ENCODE measurements at places on chromosomes 7 and 10.

- peak; percentile 30 for DNase-seq
Measured at GRCh38 chr7:27182861-27183681, 2.0 kb downstream of the HOXA11 start.

DNA sequence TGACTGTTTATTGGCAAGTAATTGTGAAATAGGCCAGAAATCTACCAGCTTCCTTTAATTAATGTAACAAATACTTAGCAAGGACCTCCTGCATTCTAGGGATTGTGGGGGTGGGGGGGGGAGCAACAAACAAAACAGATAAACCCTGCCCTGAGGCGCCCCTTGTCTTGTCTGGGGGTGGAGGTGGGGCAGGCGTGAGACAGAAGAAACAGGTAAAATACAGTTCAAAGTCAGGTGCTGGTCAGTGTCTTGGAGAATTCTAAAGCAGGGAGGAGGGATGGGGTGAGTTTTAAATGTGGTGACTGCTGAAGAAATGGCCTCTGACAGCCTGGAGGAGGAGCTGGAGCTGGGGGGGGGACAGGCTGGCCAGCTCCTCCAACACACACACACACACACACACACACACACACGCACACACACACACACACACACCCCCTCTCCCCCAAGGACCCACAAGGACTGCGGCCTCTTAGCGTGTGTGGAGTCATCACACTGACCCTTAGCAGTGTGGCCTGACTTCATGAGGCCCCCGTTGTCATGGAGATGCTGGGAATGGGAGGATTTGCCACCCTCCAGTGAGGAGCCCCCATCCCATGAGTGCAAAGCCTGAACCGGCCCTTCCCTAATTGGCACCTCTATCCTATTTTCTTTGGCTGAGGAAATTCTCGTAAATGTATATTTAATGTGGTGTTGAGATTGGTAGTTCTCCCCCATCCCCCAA is 190.4 kb downstream of the MGMT start:
- DNase-seq, result no peak

GRCh38 chr10:111072232-111072631 is 4.6 kb upstream of the ADRA2A start:
- DNase-seq, result no peak

- no peak for DNase-seq
Measured at GRCh38 chr7:17020250-17020649, 138.5 kb upstream of the AGR3 start.

DNA sequence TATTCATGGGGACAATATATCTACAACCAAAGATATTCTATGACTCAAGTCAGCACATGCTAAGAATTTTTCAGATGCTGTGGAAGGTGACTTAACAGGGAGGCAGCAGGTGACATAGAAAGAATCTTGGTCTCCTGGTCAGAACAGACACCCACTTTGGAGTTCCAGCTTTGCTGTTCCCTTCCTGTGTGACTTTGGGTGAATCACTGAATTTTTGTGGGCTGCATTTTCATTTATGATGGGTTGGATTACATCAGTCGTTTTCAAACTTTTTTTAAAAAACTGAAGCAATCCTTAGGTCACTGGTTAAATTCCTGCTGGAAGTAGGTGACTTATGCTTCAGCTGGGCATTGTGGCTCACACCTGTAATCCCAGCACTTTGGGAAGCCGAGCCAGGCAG is 24.9 kb downstream of the RGR start:
- no peak for DNase-seq

GRCh38 chr10:122276611-122277208 is 5.6 kb downstream of the BTBD16 start:
- DNase-seq, result no peak

- DNase-seq, result no peak
Measured at GRCh38 chr10:69955897-69956740, 96.5 kb upstream of the MACROH2A2 start.

GRCh38 chr10:59047180-59047579 is 129.3 kb upstream of the PHYHIPL start:
- no peak for DNase-seq

- no peak for DNase-seq
Measured at GRCh38 chr7:77473229-77474005, 57.3 kb upstream of the GSAP start.

GRCh38 chr10:17035446-17035845 is 94.2 kb downstream of the CUBN start:
- DNase-seq, result no peak

DNA sequence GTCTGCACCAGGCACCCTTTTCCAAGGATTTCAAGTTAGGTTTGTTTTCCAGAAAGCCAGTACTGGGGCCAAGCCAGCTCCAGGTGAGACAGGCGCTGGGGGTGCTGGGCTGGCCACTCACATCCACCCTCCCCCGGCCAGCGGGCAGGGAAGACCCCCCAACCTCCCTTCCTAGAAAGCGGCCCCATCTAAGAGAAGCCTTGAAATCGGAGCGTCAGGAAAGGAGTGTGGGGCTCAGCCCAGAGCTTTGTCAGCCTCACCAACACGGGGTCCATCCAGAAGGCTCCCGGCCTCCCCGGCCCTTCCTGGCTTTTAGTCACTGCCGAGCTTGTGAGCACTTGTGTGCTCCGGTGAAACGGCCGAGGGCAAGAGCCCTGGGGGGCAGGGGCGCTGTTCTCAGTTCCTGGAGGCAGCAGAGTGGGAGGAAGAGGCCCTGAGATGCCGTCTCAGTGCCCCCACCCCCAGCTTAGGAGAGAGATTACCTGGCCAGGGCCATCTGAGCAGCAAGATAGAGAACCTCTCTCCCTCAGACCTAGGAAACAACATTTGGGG is 39.6 kb downstream of the PDGFA start:
- no peak for DNase-seq

DNA sequence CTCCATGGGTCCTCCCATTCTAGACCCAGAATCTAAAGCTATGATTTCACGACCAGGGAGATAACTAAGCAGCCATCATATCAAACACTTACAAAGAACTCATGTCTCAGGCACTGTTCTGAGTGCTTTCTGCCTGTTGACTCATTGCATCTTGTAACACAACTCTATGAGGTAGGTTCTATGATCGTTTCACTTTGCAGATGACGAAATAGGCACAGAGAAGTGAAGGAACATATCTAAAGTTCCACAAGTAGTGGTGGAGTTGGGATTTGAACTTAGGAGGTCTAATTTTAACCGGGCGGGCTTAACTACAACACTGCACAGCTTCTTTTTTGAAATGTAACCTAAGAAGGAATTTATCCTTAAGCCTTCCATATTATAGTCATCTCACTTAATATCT is 2.9 kb downstream of the RBP4 start:
- DNase-seq, result no peak

GRCh38 chr10:78412605-78413004 is 378.9 kb downstream of the RPS24 start:
- no peak for DNase-seq

DNA sequence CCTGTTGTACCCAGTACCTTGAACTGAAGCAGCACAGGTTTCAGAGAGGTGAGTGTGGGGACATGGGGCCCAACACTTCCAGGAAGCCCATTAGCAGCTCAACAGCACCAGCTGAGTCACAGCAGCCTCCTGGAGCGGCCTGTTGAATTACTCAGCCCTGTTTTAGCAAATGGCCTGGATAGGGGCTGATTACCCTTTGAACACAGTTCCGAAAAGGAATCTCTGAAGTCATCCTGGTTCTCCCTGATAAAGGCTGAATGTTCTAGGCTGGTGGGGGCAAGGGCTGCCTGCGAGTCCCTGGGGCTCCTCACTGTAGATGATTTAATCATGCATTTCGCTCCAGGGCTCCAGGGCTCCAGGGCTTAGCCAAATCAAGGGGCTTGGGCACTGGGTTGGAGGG is 287.5 kb downstream of the GRID1 start:
- DNase-seq, result no peak

DNA sequence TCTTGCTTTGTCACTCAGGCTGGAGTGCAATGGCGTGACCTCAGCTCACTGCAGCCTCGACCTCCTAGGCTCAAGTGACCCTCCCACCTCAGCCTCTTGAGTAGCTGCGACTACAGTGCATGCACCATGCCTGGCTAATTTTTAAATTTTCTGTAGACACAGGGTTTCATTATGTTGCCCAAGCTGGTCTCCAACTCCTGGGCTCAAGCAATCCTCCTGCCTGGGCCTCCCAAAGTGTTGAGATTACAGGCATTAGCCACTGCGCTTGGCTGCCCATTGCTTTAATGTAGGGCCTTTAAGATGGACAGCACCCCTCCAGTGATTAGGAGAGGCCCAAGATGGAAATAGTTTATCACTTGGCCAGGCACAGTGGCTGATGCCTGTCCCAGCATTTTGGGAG is 39.4 kb downstream of the NIPSNAP2 start:
- no peak for DNase-seq

DNA sequence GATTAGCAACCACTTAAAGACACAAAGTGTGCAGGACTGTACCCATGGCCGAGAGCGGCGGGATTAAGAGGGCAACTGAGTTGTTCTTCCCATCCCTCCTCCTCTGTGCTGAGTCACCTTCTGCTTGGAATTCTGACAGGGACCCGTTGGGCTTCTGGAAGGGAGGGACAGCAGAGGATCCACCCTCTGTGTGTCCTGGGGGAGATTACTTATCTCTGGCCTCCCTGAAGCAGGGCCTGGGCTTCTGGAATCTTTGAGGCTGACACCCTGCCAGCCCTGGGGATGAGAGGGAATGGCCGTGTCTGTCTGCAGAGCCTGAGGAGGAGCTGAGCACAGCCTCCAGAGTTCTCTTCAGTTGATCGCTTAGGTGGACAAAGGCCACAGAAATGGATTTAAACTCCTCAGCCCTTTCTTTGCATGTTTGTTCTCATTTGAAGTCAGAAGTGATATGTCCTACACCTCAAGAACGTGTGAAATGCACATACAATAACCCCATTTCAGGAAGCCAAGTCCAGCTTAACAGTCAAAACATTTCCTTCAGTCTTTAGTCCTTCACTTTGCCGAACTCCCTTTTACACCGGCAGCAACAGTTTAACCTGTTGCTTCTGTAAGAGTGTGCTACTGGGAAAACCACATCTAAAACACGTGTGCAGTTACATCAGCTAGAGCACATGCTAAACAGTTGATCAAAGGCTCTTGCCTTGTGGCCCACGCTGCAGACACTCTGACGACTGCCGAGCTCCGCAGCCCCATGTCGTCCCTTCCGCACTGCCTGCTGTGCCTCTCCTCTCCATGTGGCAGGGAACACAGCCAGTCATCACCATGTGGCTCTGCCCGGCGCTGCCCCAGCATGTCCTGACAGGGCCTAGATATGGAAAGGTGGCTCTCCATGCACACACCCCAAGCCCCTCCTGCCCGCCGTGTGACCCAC is 55.7 kb downstream of the IKZF1 start:
- DNase-seq, result peak; percentile 79

- DNase-seq, result no peak
Measured at GRCh38 chr7:36526863-36527548, 137.3 kb downstream of the ANLN start.

DNA sequence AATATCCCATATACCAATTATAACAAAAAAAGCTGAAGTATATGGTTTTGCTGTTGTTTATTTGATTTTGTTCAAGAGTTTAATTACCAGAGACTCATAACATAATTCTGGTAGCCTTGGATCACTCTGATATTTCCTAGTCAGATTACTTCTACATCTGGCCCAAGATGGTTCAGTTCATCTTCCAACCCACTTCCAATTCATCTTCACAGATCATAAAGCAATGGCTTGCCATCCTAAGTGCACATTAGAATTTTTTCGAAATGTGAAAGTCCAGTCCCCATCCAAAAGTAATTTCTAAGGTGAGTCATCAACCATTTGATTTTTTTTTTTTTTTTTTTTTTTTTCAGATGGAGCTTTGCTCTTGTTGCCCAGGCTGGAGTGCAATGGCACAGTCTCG is 8.0 kb upstream of the HIBADH start:
- no peak for DNase-seq

- no peak for DNase-seq
Measured at GRCh38 chr7:151683615-151684407, 164.1 kb upstream of the RHEB start.

DNA sequence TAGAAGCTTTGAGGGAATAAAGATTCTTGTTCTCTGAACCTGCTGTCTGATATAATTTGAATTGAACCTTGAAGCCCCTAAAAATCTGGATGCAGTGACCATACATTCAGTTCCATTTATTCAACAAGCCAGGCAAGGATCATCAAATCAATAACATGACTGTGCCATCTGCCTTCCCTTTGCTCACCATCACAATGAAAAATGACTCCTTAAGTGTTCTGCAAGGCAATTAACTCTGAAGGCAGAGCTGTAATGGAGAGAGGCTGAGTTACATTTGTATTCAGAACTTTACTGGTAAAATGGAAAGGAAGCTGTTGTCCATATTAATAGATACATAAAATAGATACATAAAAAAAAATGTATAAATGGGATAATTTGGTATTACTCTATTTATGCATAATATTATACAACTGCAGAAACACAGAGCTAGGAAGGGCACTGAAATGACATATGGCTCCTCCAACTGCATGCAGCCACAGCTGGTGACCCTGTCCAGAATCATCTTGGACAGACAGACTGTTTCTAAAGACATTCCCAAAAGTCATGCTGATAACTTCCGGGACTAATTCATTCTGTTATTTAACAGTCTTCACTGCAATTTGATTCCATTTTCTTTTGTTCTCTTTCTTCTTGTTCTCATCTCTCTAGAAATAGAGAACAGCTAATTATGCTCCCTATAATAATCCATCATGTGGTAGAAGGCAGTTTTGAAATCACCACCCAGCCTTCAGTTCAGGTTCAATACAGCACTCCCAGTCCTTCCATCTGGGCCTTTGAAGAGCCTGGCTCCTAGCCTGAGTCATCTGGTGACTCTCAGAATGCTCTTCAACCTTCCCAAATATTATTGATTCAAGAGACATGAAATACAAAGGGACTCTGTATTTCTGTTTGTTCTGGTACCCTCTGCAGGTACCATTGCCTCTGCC is 412.6 kb downstream of the GFRA1 start:
- DNase-seq, result no peak

GRCh38 chr10:28403090-28403489 is 100.2 kb upstream of the MPP7 start:
- no peak for DNase-seq

GRCh38 chr10:99523251-99523773 is 9.4 kb upstream of the NKX2-3 start:
- no peak for DNase-seq

Data from activated T-cell treated with anti-CD3 and anti-CD28 coated beads, Interleukin-2, amount 50 U/mL, for 1 hour (primary cell).